ENCODE measurements at places on chromosomes 4 and X. TPM values are rescaled to one million over a fixed set of nuclear protein-coding genes. Genes with fewer than 3 reads are reported as not detected.

Gene MAGEC1
- total RNA-seq, result not detected

Gene TMEM47
- 20.8 TPM for total RNA-seq

Gene CLCN5
- 6.0 TPM for total RNA-seq

Gene CCSER1
- 36.2 TPM for total RNA-seq

Gene ZCCHC13
- total RNA-seq, result not detected

Gene DDX3X
- total RNA-seq, result 133 TPM

Gene EREG
- 4.0 TPM for total RNA-seq

Gene TRIM75
- total RNA-seq, result not detected

Gene IQCM
- 4.0 TPM for total RNA-seq

Gene AGTR2
- total RNA-seq, result not detected

Gene ALPK1
- total RNA-seq, result 45.1 TPM

Measured in transverse colon (tissue), 4 donors.